Nucleus accumbens (tissue), 56 donors: ENCODE measurements at places on chromosomes 6 and 20.

- peak; percentile 40 for DNase-seq
Measured at GRCh38 chr6:52399511-52400312, 20.4 kb upstream of the EFHC1 start.

DNA sequence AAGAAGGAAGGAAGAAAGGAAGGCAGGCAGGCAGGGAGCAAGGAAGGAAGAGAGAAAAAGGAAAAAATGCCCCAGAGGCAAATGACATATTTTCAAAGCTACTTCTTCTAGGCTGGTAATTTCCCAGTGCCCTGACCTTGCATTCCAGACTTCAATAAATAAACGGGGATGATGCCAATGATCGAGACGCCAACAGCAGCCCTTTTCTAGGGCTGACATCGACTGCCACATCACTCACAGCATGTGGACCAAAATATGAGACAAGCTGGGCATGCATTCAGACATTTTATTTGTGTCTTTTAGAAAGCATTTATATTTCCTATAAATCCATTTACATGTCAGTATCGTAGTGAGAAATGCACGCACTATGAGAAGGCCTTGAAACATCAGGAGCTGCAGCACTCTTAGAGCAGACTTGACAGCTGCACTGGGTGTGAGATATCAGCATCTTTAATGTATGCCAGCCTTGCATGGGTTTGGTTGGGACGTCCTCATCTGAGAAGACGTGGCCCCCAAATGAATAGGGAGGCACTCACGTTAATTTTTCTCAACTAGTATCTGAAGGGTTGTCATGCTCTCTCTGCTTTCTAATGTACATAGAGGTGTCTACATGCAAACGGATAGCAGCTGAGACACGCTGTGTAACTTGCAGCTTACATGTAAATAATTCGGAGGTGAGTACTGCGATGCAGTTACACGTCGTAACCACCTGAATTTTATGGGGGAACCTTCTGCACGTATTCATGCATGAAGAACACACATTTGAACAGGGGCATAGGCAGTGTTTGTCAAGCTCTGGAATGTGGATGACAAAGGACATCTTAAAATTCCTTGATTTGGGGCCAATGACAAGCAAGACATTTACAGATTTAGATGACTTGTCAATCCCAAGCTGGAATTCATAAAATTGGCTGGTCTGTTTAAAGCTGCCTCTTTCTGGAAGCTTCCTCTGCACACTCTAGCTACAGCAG is 149.1 kb upstream of the AGPAT4 start:
- no peak for DNase-seq

GRCh38 chr6:19137505-19137904 is 699.7 kb upstream of the ID4 start:
- DNase-seq, result no peak

DNA sequence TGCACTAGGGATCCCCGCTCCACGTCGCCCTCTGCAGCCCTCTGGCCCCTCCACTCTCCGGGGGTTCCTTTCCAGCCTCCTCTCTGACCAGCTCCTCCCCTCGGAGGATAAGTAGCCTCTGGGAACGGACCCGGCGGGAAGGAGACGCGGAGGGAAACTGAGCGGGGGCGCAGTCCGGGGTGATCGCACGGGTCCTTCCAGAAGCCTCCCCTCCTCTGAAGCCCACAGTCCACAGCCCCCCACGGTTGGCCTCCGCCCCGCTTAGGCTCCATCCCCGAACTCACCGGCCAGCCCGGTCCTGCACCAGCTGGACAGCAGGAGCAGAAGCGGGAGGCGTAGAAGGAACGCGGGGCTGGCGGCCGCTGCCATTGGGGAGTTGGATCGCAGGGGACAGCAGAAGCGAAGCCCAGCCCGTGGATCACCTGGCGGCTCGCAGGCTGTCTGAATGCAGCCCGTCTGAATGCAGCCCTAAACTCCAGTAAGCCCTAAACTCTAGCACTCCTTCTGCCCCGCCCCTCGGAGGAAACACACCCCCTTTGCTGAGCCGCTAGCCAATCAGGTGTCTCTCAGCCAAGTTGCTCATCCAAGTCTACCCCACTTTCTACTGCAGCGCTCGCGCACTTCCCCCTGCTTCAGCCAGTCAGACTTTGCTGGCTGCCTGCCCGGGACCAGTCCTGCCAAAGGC is at the start of gene RAET1G:
Gene RAET1G, minus strand, starts transcription at position 480 of the 685 bp plus-strand sequence. Its CDS starts 111 bp downstream, at position 369.
- no peak for DNase-seq

DNA sequence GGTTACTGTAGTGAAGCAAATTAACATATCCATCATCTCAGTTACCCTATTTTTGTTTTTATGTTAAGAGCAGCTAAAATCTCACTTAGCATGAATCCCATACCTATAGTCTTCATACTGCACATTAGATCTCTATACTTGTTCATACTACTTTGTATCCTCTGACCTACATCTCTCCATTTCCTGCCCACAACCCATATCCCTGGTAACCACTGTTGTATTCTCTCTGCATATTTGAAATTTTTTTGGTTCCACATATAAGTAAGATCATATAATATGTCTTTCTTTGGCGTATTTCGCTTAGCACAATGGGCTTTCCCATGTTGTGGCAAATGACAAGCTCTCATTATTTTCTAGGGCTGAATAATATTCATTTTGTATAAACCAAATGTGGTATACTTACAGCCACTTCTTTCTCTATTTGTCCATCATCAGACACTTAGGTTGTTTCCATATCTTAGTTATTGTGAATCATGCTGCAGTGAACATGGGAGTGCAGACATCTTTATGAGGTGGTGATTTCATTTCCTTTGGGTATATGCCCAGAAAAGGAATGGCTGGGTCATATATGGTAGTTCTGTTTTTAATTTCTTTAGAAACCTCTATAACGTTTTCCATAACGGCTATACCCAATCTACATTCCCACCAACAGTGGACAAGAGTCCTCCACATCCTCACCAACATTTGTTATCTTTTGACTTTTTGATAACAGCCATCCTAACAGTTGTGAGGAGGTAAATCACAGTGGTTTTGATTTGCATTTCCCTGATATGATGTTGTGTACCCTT is 39.8 kb downstream of the BACH2 start:
- DNase-seq, result no peak

- no peak for DNase-seq
Measured at GRCh38 chr6:133326584-133326983, 85.4 kb downstream of the EYA4 start.
